ENCODE measurements at places on chromosomes 11 and 22.

DNA sequence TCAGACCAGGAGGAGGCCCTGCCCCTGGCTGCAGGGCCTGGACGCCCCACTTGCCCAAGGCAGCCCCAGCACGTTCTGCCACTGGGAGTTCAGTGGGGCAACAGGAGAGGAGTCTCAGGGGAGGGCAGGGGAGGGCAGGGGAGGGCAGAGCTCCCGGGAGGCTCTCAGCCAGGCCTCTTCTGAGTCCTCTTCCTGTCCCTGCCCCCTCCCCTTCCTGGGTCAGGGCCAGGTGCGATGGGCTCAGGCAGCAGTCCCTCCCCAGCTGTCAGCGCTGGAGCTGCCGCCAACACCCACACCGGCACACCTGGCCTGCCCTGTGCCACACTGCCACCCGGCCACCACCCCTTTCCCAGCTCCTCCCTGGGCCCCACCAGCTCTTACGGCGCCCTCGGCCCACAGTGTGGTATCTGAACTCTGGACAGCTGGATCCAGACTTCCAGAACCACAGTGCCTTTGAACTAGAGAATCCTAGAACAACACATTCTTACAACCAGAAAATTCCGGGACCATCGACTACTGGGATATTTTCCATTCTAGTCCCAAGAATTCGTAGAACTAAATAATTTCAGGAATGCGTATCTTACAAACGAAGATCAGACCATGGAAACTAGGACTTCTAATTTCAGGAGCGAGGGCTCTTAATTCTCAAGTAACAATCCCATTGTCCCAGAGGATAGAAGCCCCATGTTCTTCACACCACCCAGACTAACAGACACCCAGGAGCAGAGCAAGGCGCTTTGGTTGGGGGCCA is 21.8 kb downstream of the RPL3 start:
- DNase-seq, result no peak

DNA sequence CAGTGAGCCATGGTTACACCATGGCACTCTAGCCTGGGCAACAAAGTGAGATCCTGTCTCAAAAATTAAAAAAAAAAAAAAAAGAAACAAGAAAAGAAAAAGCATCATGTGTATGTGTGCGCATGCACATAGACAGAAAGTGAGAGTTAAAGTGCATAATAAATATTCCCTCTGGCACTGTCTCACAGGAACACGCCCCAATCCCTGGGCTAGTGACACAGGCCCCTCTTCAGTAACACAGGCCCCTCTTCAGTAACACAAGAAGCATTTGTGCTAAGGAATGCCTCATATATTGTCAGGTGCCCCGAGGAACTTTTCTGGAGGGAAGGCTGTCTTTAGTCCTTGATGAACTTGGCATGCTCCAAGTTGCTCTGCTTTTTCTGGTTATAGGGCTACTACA is 57.5 kb downstream of the RPL27A start:
- DNase-seq, result no peak

DNA sequence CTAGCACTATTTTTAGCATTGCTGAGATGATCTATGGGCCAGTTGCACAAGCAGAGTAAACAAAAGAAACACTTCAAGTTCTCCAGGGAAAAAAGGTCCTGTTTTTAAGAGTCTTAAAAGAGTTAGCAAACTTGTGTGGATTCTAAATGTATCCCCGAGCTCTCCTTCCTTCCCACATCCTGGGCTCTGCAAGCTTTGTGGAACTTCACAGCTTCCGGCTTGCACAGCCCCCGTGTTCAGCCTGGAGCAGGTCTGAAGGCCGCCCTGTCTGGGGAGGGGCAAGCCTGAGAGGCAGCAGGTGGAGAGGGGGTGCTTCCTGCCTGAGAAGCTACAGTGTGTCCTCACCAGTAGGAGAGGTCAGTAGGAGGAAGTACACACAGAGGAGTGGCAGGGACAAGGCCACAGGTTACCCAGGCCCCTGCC is 35.1 kb upstream of the SUSD2 start:
- DNase-seq, result no peak

- no peak for DNase-seq
Observed at GRCh38 chr11:12109591-12110196, 696 bp upstream of the MICAL2 start.

- no peak for DNase-seq
Observed at GRCh38 chr11:127393460-127393997, 393.0 kb upstream of the KIRREL3 start.

DNA sequence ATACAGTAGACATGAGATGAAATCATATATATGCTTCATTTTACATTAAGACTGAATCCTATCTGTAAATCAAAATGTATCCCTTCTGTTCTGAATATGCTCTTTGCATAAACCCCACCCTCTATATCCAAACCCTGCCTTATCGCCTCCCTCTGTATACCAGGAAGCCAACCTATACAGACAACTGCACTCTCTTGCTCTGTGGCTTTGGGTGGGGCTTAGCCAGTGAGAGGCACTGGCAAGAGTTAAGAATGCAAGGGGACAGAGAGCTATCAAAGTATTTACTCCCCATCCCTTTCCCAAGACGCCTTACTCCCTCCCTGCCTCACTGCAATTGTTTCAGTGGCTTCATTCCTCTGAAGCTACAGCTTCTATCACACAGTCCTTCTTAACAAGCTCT is 309.8 kb downstream of the TTC28 start:
- DNase-seq, result no peak

Data from HFF-Myc (cell line).